ENCODE measurements at places on chromosomes 3 and 15.

GRCh38 chr3:161187046-161187445, 34.1 kb upstream of the NMD3 start:
- no peak for DNase-seq

- DNase-seq: no peak
Observed at GRCh38 chr15:73165844-73166243, 113.6 kb downstream of the NEO1 start.

DNA sequence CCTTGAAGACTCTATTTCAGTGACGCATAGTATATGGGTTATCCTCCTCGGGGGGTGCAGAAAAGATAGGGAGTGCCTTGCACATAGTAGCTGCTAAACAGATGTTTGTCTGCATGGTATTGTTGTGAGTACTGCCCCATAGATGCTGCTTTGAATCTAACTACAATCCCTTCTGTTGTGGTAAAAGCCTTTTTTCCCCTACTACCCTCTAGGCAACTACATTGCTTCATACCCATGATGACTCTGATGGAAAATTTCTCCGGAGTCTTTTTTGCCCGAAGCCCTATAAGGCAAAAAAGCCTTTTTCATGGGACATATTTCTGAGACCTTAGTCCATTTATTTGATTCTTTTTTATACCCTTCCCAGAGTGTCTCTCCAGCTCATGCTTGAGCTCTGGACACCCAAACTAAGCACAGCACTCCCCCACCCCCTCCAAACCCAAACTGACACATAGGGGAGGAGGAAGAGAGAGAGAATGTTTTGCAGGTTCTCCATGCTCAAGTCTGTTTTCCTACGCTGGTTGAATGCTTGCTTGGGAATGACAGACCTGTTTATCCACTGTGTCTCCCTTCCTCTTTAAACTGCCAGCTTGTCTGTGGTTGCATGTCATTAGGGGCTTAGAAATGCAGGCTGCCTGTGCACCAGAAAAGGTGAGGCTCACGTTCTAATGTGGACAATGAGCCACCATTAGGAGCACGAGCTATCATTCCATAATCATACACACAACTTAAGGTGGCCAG, 52.9 kb downstream of the LRTM1 start:
- DNase-seq: no peak

- peak; percentile 90 for DNase-seq
Observed at GRCh38 chr15:68187559-68187958, 17.6 kb downstream of the CALML4 start.

GRCh38 chr3:81864272-81864671, 102.8 kb upstream of the GBE1 start:
- no peak for DNase-seq

GRCh38 chr3:129506231-129506742, 22.2 kb upstream of the RHO start:
- no peak for DNase-seq

- DNase-seq: no peak
Observed at GRCh38 chr15:58574631-58575030, 142.8 kb downstream of the LIPC start.

GRCh38 chr15:73175382-73175781, 123.1 kb downstream of the NEO1 start:
- no peak for DNase-seq

DNA sequence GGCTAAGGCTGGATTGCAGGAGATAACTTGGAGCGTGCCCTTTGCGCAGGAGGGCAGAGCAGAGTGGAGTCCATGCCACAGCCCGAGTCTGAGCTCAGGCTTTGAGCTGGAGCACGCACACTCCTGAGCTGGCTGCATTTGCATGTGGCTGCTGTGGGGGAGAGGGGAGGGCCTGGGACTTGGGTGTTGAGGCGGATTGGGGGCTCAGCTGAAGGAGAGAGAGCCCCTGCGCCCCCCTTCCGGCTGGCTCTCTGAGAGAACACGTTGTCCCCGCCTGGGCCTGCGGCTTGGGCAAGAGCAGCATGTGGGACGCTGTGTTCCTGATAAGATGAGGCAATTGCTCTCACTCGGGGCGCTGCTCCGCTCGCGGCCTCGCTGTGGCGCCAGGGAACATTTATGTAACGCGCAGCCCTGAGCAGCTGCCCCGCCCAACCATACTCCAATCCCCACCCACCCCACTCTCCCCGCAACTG, 39.1 kb downstream of the KLF13 start:
- no peak for DNase-seq

GRCh38 chr3:170507063-170507462, 78.8 kb downstream of the SLC7A14 start:
- DNase-seq: no peak

Data from vagina (tissue), 2 donors.